ENCODE measurements at places on chromosomes 1 and 21. TPM values are rescaled to one million over a fixed set of nuclear protein-coding genes. Genes with fewer than 3 reads are reported as not detected.

The NUF2 gene
- 28.2 TPM for total RNA-seq

The ITLN2 gene
- 17.5 TPM for total RNA-seq

The UBE2U gene
- total RNA-seq: not detected

The SLAMF9 gene
- not detected for total RNA-seq

GRCh38 chr1:66346057-66346795, 187.7 kb upstream of the SGIP1 start:
- no peak overlapping the region for H3K27ac ChIP-seq
- H3K27me3 ChIP-seq: no peaks in the 10 kb centered on the region
- no peak for DNase-seq
- H3K36me3 ChIP-seq: no peaks in the 10 kb centered on the region

DNA sequence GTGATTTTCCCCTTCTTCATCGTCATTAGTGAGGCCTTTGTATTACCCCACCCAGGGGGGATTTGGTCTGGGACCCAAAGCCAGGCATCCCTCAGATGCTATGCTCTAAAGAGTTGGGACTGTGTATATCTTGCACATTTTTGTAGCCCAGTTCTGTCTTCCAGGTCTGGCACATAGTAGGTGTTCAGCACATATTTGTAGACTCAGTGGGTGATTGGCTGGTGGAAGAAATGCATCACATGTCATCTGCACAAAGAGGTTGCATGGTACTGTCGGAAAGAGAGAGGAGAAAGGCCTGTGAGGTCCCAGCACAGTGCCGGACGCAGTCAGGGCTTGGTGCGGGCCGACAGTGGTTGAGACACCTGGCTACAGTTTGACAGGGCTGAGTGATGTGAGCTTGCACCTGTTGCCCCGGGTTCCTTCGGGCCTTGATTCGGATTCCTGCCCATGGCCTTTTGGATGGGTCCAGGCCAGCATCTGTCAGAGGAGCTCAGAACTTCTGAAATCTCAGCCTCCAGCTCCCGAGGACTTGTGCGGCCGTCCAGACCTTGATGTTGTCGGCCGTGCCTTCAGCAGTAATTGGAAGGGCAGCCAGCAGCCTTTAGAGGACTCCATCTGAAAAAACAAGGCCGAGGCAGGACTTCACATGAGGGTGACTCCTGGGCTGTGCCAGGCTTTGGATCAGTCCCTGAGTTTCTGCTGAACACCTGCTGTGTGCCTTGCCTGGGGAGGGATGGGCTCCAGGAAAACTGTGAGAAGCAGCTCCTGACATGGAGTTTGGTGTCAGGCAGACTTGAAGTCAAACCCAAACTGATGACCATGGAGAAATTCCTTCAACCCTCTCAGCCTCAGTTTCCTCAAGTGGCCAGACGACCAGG, 40.9 kb upstream of the PADI1 start:
- no peak overlapping the region for H3K4me3 ChIP-seq
- no peak for DNase-seq
- no peaks in the 10 kb centered on the region for H3K27me3 ChIP-seq

DNA sequence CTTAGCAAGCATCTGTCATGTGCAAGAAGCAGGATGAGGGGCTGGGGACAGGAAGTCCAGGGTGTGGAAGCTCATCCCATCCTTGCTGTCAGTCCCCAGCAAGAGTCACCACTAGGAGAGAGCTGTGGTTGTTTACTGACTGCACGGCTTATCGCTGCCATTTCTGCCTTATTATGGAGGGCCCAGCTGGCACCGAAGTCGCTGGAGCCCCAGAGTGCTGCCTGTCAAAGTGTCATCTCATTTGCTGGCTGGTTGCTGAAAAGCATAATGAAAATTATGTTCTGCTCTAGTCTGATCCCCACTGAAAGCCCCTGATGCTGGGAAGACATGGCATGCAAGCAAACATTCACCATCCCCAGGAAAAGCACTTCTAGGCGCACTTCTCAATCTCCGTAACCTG, 642.7 kb downstream of the NPHP4 start:
- H3K27me3 ChIP-seq: no peaks in the 10 kb centered on the region
- H3K4me1 ChIP-seq: no peaks in the 10 kb centered on the region
- no peaks in the 10 kb centered on the region for H3K36me3 ChIP-seq
- no peak for DNase-seq
- no peak overlapping the region for H3K4me3 ChIP-seq

GRCh38 chr1:9302745-9303524, 10.2 kb downstream of the SPSB1 start:
- no peaks in the 10 kb centered on the region for H3K4me1 ChIP-seq
- H3K27ac ChIP-seq: no peak overlapping the region
- H3K36me3 ChIP-seq: peaks cover 6% of the 10 kb centered on the region

- no peaks in the 10 kb centered on the region for H3K36me3 ChIP-seq
- no peak overlapping the region for H3K27ac ChIP-seq
- DNase-seq: no peak
Observed at GRCh38 chr1:26037904-26038303, 8.0 kb downstream of the SLC30A2 start.

- H3K36me3 ChIP-seq: no peaks in the 10 kb centered on the region
- H3K4me3 ChIP-seq: no peak overlapping the region
- H3K27ac ChIP-seq: no peak overlapping the region
- H3K27me3 ChIP-seq: no peaks in the 10 kb centered on the region
- DNase-seq: no peak
Observed at GRCh38 chr1:27138368-27138767, 16.6 kb downstream of the SLC9A1 start.

DNA sequence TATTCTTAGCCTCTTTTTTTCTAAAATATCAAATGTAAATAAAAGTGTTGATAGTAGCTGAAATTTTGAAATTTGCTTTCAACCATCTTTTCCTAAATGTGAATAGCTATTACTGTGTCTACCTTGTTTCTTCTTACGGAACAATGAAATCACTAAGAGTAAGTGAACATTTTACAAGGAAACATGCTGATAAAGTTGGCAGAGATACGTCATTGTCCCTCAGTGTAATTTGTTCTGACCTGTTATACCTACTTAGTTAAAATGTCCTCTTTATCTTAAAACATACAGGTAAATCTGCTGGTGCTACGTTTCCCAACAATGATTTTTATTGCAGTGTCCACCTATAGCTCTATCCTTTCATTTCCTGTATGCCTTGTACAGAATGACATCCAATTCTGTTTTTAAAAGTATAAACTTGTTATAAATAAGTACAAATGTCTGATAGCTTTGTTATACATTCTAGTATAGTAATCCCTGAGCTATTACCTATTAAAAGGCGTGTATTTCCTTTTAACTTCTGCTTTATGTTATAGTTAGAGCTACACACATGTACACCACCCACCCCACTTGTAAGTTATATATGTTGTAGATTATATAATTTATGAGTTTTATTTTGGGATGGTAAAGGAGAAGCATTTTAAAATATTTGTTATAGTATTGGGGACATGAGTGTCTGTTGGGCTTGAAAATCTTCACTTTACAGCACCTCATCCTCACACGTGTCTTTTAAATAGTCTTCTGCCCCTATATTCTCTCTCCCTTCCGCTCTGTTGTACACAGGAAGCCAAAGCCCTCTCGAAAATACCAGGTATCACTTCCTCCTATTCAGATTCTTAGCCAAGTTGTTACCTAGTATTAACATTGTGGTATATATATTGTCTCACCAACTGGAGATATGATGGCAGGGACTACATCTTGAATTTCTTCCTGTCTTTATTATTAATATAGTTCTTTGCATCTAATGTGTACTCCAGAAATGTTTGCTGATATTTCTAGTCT, 25.2 kb downstream of the LAMC1 start:
- H3K4me3 ChIP-seq: no peak overlapping the region
- no peak for DNase-seq
- no peaks in the 10 kb centered on the region for H3K36me3 ChIP-seq
- no peaks in the 10 kb centered on the region for H3K27me3 ChIP-seq
- H3K27ac ChIP-seq: no peak overlapping the region

DNA sequence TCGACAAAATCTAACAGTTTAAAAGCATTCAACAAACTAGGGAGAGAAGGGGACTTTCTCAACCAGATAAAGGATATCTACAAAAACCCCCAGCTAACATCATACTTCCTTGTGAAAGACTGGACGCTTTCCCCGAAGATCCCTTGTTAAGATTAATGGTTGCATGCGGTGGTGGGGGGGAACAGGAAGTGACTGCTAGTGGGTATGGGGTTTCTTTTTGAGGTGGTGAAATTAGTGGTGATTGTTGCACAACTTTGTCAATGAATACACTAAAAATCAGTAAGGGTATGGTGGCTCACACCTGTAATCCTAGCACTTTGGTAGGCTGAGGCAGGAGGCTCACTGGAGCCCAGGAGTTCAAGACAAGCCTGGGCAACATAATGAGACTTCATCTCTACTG, 26.9 kb upstream of the EYA3 start:
- H3K36me3 ChIP-seq: no peaks in the 10 kb centered on the region
- H3K4me1 ChIP-seq: no peaks in the 10 kb centered on the region
- no peak overlapping the region for H3K27ac ChIP-seq

Data from endodermal cell (in vitro differentiated cells).